Posterior cingulate gyrus (tissue), 11 donors: ENCODE measurements at places on chromosomes 4 and X.

- DNase-seq: no peak
These were observed 12.0 kb upstream of the UFSP2 start for GRCh38 chr4:185437809-185438208.

- DNase-seq: no peak
These were observed 2.9 kb downstream of the USP11 start for GRCh38 chrX:47235691-47236103.

DNA sequence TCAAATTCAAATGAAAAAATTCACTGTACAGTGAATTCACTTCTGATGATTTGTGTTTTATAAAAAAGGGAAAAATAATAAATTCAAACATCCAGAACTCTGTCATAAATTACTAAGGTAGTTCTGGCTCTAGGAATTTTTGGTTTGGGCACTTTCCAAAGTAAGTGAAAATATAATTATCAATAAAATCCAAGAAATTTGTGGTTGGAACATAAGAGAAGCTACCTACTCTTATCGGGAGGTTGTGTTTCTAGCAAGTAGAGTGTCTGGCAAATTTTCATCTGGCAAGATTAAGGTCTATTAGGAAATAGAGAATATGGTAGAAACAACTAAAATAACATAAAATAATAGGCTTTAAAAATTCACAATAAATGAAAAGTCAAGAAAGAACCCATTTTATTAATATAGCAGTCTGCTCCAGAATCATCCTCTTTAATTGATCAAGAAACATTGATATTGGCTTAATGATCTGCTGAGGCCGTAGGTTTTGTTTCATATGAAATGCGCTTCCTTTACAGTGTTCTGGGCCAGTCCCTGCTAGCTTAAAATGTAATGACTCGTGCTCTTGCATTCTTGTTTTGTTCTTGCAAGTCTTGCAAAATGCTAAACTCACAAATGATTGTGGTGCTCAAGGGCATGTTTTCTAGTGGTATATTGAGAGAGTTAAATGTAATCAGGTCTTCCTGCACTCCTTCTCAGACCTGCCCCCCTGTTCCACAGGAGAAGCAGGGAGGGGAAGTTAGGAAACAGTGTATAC is 331.4 kb downstream of the RAPGEF2 start:
- DNase-seq: no peak

DNA sequence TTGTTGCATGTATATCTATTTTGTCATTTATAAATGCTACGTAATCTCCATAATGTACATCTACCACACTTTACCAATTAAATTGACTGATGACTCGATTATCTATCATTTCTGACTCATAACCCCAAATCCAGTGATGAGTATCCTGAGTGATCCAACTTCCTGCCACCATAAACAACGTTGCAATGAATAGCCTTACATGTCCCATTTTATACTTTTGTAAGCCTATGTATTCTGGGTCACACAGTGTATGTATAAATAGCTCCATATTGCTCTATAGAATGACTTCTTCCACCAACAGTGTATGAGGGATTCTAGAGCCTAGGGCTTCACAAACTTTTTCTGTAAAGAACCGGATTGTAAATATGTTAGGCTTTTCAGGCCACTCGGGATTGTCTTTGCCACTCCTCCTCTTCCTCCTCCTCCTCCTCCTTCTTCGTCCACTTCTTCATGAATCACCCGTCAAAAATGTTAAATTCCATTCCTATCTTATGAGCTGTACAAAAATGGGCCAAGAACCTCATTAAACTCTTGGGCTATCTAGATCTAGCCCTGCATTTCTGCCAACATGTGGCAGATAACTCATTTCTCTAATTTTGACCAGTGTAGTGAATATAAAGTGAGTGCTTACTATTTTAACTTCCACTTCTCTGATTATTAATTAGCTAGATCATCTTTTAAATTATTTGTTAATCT is 672.2 kb upstream of the AMOT start:
- no peak for DNase-seq

- peak; percentile 31 for DNase-seq
These were observed at the start of gene TRPC3 for GRCh38 chr4:121951521-121952110. Gene TRPC3, minus strand, starts transcription at chr4:121952060. Its CDS starts 380 bp downstream, at chr4:121951680.

DNA sequence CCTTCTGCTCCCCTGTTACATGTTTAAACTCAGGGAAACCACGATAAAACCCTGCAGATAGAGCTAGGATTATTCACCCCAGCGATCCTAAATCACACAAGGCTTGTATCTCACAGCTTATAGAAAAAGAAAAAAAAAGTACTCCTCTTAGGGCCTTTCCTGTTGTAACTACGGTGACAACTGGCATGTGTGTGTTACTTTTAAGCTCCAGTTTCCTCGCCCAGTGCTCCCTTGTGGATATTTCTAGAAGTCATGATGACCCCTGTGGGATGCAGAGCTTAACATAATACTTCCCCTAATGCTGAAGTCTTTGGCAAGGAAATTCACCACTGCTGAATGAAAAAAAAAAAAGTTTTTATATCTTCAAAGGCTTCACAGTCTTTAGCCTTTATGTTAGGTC is 114.7 kb downstream of the NWD2 start:
- no peak for DNase-seq
